Tibial nerve (tissue), 4 donors: ENCODE measurements at places on chromosomes 6 and 20.
A peak's percentile ranks its signal among the peaks of the same experiment; 100 is the strongest.

DNA sequence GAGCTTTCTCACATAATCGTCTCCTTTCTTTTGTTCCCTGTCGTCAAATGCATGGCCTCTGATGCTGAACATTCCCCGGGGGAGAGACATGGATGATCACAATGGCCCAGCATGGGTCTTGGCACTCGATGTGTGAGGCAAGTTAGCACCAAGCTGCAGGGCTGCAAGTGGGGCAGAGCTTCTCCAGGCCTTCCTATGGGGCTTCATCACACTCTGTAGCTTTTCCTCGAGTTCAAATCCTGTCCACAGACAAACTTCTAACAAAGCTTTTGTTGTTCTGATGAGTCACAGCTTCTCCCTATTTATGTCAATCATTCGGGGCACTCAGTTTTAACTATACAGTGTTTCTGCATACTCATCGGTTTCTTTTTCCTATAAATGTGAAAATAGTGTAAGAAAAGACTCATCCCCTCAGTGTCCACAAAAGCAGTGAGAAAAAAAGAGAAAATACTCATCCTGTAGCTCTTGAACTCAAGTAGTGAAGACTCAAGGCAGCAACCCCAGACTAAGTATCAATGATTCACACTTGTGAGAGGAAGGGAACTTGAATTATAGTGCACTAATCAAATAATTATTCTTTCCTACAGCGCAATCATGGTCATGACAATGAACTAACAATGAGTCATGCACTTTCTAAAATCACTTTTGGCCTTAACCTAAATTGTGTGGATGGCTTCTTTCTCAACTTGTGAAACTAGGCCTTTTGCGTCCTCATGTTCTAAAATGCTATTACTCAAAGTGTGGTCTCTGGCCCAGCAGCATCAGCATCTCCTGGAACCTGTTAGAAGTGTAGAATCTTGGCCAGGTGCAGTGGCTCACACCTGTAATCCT is 68.4 kb upstream of the NOX3 start:
- H3K27ac ChIP-seq, result peak overlapping the region; percentile 21
- H3K4me3 ChIP-seq, result no peak overlapping the region
- no peaks in the 10 kb centered on the region for H3K27me3 ChIP-seq
- no peaks in the 10 kb centered on the region for H3K36me3 ChIP-seq
- no peak for DNase-seq

DNA sequence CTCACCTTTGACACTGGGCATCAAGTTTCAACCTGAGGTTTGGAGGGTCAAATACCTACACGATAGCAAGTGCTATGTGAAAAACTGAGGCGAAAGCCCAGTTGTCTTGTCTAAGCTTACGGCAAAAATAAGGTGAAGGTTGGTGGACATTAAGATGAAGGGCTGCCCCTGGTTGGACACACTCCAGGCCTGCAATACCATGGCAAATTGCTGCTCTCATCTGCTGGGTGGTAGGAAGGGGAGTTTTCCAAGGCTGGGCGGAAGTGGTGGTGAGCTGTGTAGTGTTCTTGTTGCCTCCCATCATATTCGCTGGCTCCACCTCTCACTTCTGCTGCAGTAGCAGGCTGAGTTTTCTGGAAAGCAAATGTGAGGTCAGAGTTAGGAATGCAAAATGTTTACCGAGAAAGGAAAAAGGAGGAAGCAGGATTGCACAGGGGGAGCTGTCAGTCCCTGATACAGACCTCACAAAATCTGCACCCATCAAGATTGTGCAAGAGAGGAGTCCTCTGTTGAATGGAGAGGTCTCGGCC is 33.7 kb downstream of the SCP2D1 start:
- H3K27ac ChIP-seq, result no peak overlapping the region
- H3K4me1 ChIP-seq, result no peaks in the 10 kb centered on the region
- no peak overlapping the region for H3K4me3 ChIP-seq
- no peaks in the 10 kb centered on the region for H3K27me3 ChIP-seq
- DNase-seq, result no peak

DNA sequence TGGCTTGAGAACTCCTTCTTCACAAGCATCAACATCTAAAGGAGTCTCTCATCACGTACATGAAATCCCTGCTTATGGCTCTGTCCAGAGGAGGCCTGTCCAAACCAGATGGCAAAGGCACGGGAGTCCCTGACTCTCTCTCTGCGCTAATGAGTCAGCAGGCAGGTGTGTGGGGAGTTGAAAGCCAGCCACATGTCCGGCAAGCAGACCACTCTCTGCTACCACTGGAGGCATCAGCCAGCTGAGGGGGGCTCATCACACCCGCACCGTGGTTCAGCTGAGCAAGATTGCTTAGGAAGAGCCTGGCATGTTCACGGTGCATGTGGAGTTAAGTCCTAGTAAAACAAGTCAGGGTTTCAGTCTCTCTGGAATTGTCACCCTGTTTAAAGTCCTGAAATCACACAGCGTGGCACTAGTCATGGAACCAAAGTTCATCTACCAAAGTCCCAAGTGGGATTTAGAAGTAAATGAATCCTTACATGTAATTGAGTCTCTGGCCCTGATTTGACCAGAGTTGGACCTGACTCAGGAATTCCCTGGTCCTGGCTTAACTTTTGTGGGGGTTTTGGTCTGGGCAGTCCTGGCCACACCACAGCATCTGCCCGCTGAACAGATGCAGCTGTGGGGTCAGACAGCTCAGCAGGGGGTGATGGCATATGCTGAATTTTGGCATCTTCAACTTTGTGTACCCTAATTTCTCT is 155.2 kb upstream of the RIN2 start:
- no peak overlapping the region for H3K4me3 ChIP-seq
- no peak for DNase-seq
- H3K27me3 ChIP-seq, result no peaks in the 10 kb centered on the region
- no peaks in the 10 kb centered on the region for H3K4me1 ChIP-seq

DNA sequence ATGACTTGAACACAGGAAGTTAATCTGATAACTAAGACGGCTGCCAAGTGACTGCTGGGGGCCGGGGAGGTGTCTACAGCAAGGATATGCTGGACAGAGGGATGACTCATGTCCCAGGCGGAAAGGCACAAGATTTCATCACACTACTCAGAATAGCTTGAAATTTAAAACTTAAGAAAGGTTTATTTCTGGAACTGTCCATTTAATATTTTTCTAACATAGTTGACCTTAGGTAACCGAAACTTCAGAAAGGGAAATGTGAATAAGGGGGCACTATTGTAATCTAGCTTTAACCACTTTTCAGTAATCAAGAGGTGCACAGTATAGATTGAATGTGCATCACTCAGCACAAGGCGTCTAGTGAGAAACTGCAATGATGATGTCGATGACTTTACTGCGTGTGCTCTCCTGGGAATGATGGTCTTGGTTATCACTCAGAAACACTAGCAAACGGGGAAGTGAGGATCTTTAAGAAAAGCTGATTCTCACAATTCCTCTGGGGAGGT is 171.5 kb downstream of the QKI start:
- peak; percentile 50 for DNase-seq
- H3K4me3 ChIP-seq, result no peak overlapping the region
- H3K4me1 ChIP-seq, result peaks cover 21% of the 10 kb centered on the region
- H3K27me3 ChIP-seq, result no peaks in the 10 kb centered on the region
- no peak overlapping the region for H3K27ac ChIP-seq
- H3K36me3 ChIP-seq, result no peaks in the 10 kb centered on the region

- DNase-seq, result no peak
- no peaks in the 10 kb centered on the region for H3K4me1 ChIP-seq
- H3K36me3 ChIP-seq, result no peaks in the 10 kb centered on the region
- no peaks in the 10 kb centered on the region for H3K27me3 ChIP-seq
Observed at GRCh38 chr20:11195899-11196558, 522.2 kb upstream of the JAG1 start.

- no peak overlapping the region for H3K4me3 ChIP-seq
- H3K27me3 ChIP-seq, result no peaks in the 10 kb centered on the region
- no peak overlapping the region for H3K27ac ChIP-seq
- H3K36me3 ChIP-seq, result no peaks in the 10 kb centered on the region
- DNase-seq, result no peak
Observed at GRCh38 chr6:12097791-12098190, 85.7 kb downstream of the HIVEP1 start.

GRCh38 chr6:22717915-22718314 is 148.5 kb downstream of the HDGFL1 start:
- H3K27me3 ChIP-seq, result no peaks in the 10 kb centered on the region
- no peaks in the 10 kb centered on the region for H3K4me1 ChIP-seq
- H3K27ac ChIP-seq, result no peak overlapping the region
- no peak for DNase-seq

DNA sequence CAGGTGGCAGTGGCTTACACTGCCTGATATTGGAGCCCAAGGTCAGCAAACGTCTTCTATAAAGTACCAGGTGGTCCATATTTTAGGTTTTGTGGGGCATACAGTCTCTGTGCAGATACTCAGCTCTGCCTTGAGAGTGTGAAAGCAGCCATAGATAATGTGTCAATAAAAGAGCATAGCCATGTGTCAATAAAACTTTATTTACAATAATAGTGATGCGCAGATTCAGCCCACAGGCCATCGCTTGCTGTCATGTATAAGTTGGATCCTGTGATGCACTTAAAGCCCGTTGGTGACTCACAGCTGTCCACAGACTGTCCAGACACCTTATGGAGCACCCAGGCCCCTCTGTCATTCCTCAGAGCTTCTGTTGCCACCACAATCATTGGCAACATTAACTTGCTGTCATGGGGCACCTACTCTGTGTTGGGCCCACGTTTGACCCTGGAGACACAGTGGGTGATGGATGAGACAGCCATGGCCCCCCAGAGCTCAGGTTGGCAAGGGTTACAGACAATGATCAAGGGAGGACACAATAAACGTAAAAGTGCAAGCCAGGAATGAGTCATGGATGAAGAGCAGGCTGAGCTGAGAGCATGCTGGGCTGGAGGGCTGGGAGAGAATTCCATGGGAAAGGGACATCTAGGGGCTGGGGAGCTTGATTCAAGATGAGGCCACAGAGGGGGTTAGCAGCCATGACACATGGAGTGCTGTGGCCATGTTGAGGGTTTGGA is 173.6 kb downstream of the TAF4 start:
- H3K27ac ChIP-seq, result no peak overlapping the region
- no peak for DNase-seq
- H3K4me1 ChIP-seq, result peaks cover 1% of the 10 kb centered on the region
- no peak overlapping the region for H3K4me3 ChIP-seq

- H3K36me3 ChIP-seq, result no peaks in the 10 kb centered on the region
- no peaks in the 10 kb centered on the region for H3K27me3 ChIP-seq
- no peak for DNase-seq
- peaks cover 27% of the 10 kb centered on the region for H3K4me1 ChIP-seq
Observed at GRCh38 chr20:23200914-23201313, 114.8 kb upstream of the CD93 start.

- H3K27ac ChIP-seq, result no peak overlapping the region
- no peak for DNase-seq
- H3K4me1 ChIP-seq, result no peaks in the 10 kb centered on the region
- no peak overlapping the region for H3K4me3 ChIP-seq
Observed at GRCh38 chr6:18178960-18179615, 23.9 kb downstream of the KDM1B start.

DNA sequence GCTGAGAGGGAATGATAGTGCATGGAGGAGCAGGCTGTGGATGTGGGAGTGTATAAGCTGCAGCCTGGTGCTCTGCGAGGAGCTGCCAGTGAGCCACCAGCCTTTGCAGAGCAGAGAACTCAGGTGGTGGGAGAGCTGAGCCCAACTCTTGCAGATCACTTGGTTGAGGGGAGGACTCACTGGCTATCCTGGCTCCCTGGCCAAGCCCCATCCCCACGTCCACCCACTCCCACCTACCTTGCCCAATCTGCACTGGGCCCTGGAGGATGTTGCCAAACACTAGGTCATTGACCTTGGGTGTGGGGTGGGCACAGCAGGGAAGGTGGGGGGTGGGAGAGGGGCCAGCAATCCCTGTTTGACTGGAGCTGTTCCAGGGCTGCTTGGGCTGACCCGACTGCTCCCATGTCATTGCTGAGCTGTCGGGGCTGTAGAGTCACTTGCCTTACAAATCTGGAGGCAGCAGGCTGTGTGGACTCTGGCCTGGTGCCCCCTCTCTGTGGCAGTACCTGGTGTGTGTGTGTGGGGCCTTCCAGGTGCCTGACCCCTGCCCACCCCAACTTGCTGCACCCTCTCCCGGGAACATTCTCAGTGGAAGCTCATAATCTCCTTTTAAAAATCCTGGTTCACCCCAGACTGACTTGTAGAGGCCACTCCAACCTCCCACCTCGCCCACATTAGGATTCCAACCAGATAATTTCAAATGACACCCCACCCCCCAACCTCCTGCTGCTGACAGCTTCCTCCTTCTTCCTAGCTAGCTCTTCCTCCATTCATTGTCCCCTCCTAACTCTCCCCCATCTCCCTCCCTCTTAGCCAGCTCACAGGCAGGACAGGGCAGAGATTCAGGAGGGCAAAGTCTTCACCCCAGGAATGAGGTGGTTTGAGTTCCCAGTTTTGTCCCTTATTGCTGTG is 162.3 kb downstream of the MRPL14 start:
- H3K27me3 ChIP-seq, result no peaks in the 10 kb centered on the region
- H3K27ac ChIP-seq, result no peak overlapping the region
- DNase-seq, result no peak
- no peak overlapping the region for H3K4me3 ChIP-seq
- no peaks in the 10 kb centered on the region for H3K36me3 ChIP-seq

- no peak overlapping the region for H3K27ac ChIP-seq
- no peak for DNase-seq
- H3K4me3 ChIP-seq, result no peak overlapping the region
- no peaks in the 10 kb centered on the region for H3K4me1 ChIP-seq
- no peaks in the 10 kb centered on the region for H3K36me3 ChIP-seq
- no peaks in the 10 kb centered on the region for H3K27me3 ChIP-seq
Observed at GRCh38 chr6:120871416-120872261, 462.6 kb downstream of the TBC1D32 start.

DNA sequence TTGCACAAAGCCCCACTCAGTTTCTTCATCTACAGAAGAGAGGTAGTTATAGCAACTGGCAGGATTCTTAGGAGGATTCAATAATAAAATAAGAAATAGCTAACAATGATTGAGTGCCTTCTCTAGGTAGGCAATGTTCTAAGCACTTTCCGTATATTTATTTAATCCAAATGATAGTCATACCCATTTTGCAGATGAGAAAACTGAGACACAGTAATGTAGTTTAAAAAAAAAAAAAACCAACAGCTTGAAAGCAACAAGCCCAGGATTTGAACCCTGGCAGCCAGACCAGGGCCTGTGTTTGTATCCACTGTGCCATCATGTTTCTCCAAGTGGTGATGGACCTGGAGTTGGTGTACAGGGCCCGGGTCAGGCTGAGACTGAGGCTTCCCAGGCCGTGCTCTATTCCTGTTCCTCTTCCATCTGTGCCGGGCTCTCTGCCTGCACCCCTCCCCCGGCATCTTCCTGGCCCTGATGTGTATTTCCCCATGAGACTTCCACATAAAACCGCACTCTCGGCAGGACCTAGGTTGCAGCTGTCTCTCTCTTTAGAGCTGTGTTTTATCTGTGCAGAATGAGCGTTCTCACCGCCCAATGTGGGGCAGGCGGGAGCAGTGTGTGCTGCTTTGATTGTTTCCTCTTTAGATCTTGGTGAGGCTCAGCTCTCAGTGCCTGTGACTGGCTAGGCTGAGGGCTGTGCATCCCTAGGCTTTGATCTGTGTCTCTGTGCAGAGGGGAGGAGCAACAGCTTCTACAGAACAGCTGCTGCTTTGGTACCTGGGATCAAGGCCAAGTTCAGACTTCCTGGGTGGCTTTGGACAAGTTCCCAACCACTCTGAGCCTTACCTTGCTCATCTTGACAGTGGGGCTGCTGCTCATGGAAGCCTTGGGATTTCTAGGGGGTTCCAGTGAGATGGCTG is 49.5 kb downstream of the TOX2 start:
- H3K27me3 ChIP-seq, result no peaks in the 10 kb centered on the region
- H3K27ac ChIP-seq, result no peak overlapping the region
- peaks cover 15% of the 10 kb centered on the region for H3K4me1 ChIP-seq
- DNase-seq, result peak; percentile 38
- no peak overlapping the region for H3K4me3 ChIP-seq
